ENCODE measurements at places on chromosomes 2 and 18. TPM values are rescaled to one million over a fixed set of nuclear protein-coding genes. Genes with fewer than 3 reads are reported as not detected.

Gene MDH1B
- total RNA-seq: 3.3 TPM

- H3K27ac ChIP-seq: no peak overlapping the region
- peaks cover 15% of the 10 kb centered on the region for H3K4me1 ChIP-seq
- no peak for DNase-seq
Observed at GRCh38 chr2:64838817-64839216, 150.4 kb upstream of the SLC1A4 start.

Gene REG3G
- total RNA-seq: not detected

- H3K4me1 ChIP-seq: no peaks in the 10 kb centered on the region
- H3K4me3 ChIP-seq: no peak overlapping the region
- H3K27ac ChIP-seq: no peak overlapping the region
Observed at GRCh38 chr2:115427436-115427835, 985.0 kb downstream of the DPP10 start.

GRCh38 chr2:222753251-222753824 lies 81.9 kb downstream of the MOGAT1 start:
- no peaks in the 10 kb centered on the region for H3K27me3 ChIP-seq
- H3K36me3 ChIP-seq: no peaks in the 10 kb centered on the region
- H3K27ac ChIP-seq: no peak overlapping the region
- H3K4me1 ChIP-seq: no peaks in the 10 kb centered on the region
- no peak overlapping the region for H3K4me3 ChIP-seq
